Stomach (tissue), 19 donors: ENCODE measurements at places on chromosomes 5 and 9. TPM values are rescaled to one million over a fixed set of nuclear protein-coding genes. Genes with fewer than 3 reads are reported as not detected.
A peak's percentile ranks its signal among the peaks of the same experiment; 100 is the strongest.

Gene SPATA31C2
- not detected for total RNA-seq

Gene IDNK
- total RNA-seq = 24.3 TPM

Gene GLDC
- not detected for total RNA-seq

Gene RNF183
- 5.0 TPM for total RNA-seq

- DNase-seq = no peak
- H3K4me3 ChIP-seq = no peak overlapping the region
- no peak overlapping the region for H3K27ac ChIP-seq
- H3K27me3 ChIP-seq = no peaks in the 10 kb centered on the region
Measured at GRCh38 chr5:171188016-171188415, 121.0 kb upstream of the TLX3 start.

DNA sequence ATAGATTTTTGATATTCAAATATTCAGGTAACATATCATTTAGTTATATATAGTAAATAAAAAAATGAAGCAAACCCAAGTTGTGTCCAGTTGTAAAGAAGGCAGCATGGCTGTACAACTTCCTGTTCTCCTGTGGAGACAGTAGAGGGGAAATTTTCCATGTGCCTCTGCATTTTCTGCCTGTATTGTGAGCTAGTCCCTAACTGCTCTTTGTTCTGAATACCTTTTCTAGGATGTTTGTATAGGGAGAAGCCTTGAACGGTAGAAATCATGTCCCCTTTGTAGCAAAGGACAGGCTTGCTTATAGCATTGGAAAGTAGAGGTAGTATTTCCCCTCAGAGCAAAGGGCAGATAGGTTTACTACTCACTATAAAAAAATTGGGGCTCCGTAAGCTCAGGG, 13.3 kb upstream of the RPS23 start:
- H3K4me1 ChIP-seq = no peaks in the 10 kb centered on the region
- DNase-seq = no peak
- no peak overlapping the region for H3K4me3 ChIP-seq

DNA sequence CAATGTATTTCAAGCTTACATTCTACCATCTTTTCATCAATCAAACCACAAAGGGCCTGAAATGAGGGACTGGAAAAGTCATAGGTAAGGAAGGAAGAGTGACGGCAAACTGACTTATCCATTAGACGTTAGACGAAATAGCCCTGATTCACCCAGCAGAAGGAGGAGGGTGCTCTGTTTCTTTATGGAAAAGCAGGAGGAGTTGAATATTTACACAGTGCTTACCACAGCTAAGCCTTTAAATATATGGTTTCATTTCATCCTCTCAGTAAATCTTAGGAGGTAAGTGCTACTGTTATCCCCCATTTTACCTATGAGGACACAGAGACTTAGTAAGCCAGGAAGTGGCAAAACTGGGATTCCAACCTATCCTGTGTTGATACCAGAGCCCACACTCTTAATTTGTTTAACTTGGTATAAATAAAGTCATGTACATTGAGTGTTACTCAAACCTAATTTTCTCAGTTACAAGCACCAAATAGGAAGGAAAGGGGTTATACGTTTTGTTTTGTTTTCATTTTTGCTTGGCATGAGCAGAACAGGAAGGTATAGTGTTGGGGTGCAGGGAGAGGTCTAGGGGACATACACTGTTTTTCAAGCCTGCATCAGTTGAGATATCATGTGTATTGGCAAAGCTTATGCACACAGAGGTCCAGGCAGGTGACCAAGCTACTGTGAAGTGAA, 98.1 kb upstream of the IFNK start:
- no peaks in the 10 kb centered on the region for H3K27me3 ChIP-seq
- peak overlapping the region; percentile 28 for H3K27ac ChIP-seq
- no peaks in the 10 kb centered on the region for H3K36me3 ChIP-seq
- no peak for DNase-seq

DNA sequence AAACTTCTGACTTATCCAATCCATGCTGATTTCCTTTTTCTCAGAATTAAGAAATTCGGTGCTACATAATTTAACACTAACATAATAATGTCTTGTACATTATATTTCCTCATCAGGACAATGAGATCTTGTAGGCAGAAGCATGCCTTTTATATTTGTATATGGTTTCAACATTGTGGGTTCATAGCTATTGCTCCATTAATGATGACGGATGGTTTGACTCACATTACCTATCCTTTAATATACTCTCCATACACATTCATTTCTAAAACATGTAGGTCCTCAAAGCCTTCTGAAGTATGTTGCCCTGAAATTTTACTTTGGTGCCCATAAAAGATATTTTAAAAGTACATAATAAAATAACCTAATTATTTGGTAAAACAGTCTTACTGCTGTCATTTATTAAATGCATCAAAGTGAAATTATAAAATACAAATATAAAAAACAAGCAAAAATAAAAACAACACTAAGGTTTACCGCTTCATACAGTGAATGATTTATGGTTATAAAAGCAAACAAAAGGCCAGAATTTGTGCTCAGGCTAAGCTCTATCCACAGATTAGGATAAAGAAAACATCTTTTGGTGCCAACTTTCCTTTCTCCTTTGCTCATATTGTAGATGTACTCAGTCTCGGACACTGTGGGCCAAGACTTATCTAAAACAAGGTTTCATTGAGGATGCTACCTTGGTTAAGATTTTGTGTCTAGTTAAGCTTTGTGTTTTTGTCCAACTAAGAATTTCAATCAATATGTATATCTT, 61.2 kb upstream of the GCNT4 start:
- H3K36me3 ChIP-seq = no peaks in the 10 kb centered on the region
- DNase-seq = no peak
- H3K4me3 ChIP-seq = no peak overlapping the region

GRCh38 chr9:136678034-136678433, 9.2 kb downstream of the AGPAT2 start:
- H3K4me1 ChIP-seq = peaks cover 45% of the 10 kb centered on the region
- H3K36me3 ChIP-seq = peaks cover 45% of the 10 kb centered on the region
- no peak for DNase-seq
- no peaks in the 10 kb centered on the region for H3K27me3 ChIP-seq
- no peak overlapping the region for H3K4me3 ChIP-seq
